NCI-H2029 (cell line): ENCODE measurements at places on chromosomes 12 and 14.

GRCh38 chr12:45355730-45356129 is 139.8 kb downstream of the ANO6 start:
- no peak for DNase-seq

DNA sequence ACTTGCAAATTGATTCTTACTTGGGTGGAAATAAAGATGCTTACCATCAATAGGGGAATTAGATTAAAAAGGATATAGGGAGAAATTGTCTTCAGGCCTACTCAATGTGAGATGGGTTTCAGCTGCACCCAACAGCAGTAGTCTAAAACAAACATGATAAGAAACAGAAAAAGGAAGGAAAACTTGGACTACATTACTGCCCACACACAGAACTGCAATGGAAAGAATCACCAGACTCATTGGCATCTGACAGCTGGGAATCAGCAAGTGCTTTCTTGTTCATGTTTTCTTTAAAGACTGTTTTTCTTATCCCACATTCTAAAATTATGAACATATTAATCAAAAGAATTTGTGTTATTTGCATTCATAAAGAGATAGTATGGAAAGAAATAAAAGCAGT is 144.2 kb downstream of the LRIG3 start:
- DNase-seq, result no peak

DNA sequence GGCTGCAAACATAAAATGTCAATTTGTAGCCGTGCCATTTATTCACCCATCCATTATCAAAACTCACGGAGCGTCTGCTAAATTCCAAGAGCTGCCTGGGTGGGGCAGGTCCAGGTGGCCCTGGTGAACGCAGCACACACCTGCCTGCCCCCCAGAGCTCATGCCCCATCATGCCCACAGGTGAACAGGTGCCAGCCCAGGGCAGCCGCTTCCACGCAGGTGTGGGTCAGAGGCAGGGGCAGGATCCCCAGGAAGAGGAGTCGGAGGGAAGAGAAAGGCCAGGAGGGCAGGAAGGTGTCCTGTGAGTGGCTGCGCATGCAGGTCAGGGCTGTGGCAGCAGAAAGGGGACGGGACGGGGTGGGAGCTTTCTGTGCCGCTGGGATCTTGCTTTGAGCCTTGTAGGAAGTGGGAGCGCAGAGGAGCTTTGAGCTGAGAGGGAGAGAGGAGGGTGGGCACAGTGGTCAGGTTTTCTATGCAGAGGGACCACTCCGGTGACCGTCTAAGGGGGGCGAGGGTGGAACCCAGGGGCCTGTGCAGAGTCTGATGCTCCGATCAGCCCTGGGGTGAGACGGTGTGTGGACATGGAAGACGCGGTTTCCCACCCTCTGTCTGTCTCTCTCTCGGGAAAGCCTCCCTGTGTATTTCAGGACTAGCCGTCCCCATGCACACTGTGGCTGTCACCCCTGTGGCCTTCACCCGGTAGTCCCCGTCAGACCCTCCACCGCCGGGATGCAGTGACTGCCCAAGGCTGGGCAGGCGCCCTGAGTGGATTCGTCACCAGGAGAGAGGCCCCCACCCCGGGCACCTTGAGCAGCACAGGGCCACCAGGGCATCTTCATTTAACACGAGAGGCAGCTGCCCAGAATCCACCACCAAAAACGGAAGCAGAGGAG is 26.7 kb downstream of the GALNT9 start:
- no peak for DNase-seq

DNA sequence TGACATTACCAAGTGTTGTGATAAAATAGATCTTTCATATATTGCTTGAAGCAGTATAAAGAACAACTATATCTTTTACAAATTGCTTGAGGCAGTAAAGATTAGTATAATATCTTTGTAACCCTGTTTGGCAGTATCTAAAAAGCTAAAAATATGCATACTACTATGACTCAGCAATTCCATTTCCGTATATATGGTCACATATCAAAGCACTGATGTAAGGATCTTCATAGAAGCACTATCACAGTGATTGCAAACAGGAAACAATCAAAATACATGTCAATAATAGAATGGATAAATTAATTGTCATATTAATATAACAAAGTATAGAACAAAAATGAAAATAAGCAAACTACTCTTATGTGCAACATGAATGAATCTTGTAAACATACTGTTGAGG is 158.4 kb upstream of the IGF1 start:
- no peak for DNase-seq

DNA sequence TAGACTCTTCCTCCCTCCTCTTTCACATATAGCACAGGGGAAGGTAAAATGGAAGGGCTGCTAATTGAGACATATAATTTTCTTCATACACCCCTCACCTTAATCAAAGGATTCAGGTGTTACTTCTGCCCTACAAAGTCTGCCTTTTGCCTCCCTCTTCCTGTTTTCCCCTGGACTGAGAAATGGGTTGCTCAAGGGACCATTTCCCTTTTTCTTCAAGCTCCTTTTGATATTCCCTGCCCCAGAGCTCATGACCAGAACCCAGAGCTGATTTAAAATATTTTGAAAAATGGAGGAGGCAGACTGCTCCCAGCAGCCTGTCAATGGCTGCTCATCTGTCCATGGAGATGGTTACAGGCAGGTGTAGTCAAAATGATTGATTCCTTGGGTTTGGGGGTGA is 6.3 kb upstream of the PIP4K2C start:
- DNase-seq, result no peak

- DNase-seq, result no peak
Measured at GRCh38 chr12:71551529-71551928, 111.9 kb downstream of the LGR5 start.
